AG04450 (cell line): ENCODE measurements at places on chromosomes 2 and 18.

DNA sequence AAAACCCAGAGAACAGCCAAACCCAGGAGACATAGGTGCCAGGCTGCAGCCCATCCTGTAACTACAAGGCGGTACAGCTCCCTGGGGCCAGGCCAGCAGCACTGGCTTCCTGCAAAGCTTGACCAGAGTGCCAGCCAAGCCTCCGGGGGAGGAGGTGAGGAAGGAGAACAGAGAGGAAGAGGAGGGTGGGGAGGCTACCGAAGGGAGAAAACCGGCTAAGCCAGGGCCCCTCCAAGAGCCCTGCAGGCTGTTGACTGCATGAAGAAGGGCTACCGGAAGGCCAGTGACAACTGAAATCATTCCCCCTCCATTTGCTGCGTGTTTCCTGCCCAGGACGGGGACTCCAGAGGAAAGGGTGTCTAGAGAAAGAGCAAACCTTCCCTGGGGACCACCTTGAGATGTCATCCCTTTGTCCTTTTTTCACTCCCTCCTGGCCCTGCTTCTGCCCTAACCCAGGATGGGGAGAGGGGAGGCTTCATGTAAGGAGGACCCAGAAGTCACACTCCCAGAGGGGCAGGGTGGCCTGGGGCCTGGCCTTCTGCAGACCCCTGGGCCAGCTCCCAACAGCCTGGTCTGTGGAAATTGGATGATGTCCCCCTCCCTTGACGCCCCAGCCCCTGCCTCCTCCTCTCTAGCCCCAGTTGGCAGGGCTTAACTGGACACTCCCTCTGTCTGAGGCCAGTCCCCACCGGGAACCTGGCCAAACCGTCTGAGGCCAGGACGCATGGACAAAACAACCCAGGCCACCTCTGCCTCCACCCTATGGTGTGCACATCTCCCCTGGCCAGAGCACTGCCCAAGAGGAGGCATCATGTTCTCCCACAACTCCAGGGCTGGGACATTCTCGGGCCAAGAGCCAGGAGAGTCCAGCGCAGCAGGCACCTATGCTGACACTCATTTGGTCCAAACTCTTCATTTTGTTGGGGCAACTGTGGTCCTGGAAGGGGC lies 207.8 kb downstream of the CYP26B1 start:
- no peak for DNase-seq

DNA sequence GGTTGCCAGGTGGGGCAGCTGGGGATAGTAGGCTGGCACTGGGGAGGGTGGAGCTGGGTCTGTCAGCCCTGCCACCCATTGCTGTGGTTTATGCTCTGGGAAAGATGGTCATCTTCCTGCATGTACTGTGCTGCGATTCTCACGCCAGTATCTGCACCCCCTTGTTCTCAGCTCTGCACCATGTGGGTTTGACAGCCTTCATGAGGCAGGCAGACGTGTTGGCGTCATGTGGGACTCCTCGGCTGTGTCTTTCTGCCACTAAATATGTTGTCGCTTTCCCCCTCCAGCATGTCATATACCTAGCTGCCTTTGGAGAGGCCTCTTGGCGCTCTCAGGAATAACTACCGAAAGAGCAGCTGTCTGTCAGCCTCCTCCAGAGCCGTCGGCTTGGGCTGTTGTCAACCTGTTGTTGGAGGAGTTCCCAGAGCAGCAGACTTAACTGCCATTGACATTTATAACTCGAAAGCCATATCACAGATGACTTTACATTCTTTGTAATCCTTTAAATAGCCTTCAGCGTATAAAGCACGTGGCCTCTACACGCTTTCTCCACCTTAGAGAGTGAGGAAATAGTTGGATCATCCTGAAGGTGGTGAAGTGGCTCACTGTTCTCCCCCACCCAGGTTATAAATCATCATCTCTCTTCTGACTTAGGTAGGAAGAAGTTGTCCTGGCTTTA lies 80.4 kb upstream of the MGAT5 start:
- DNase-seq: no peak

- no peak for DNase-seq
Measured at GRCh38 chr2:203612246-203612645, 77.1 kb upstream of the RAPH1 start.

GRCh38 chr2:223095207-223095606 lies 43.2 kb downstream of the KCNE4 start:
- DNase-seq: no peak

- DNase-seq: no peak
Measured at GRCh38 chr2:169761251-169761969, 27.8 kb downstream of the KLHL23 start.
